ENCODE measurements at places on chromosomes 16 and 17.
A peak's percentile ranks its signal among the peaks of the same experiment; 100 is the strongest.

GRCh38 chr17:75153780-75154194 is 525 bp downstream of the JPT1 start:
- peak; percentile 54 for DNase-seq

DNA sequence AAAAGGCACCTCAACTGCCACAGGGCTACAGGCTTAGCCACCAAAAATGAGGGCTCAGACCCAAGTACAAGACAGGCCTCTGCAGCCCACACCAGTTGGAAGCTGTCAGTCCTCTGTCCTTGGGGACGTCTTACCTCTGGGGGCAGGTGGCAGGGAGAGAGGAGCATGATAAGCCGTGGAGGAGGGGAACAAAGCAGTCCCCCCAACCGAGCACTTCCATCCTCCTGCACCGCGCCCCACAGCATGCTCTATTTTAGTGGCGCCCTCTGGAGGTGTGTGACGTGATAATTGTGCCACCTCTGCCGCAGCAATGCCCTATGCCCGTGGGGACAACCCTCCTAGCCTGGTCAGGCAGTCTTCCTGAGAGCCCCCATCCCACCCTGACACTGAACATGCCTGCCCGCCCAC is 13.6 kb downstream of the G6PC3 start:
- peak; percentile 59 for DNase-seq

- no peak for DNase-seq
Observed at GRCh38 chr17:68662037-68662432, 60.9 kb upstream of the FAM20A start.

GRCh38 chr17:82178499-82179261 is 34.0 kb downstream of the CCDC57 start:
- no peak for DNase-seq

DNA sequence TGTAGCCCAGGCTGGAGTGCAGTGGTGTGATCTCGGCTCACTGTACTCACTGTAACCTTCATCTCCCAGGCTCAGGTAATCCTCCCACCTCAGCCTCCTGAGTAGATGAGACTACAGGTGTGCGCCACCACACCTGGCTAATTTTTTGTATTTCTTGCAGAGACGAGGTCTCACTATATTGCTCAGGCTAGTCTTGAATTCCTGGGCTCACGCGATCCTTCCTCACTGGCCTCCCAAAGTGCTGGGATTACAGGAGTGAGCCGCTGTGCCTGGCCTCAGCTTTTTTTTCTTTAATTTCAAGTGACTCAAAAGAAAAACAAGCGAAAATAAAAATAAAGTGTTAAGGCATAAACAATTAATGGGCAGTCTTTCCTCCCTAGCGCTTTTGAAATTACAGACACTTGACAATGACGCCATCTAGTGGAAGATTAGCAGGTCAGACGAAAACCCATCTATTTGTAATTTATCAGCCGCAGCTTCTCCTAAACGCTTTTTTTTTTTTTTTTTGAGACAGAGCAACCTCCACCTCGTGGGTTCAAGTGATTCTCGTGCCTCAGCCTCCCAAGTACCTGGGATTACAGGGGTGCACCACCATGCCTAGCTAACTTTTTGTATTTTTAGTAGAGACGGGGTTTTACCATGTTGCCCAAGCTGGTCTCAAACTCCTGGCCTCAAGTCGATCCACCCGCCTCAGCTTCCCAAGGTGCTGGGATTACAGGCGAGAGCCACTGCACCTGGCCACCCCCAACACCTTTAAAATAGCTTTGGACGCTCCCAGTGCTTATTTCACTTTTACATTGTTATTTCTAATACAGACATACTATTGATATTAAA is 28.1 kb upstream of the PECAM1 start:
- DNase-seq: peak; percentile 56

- no peak for DNase-seq
Observed at GRCh38 chr16:12225255-12225654, 248.7 kb downstream of the SNX29 start.

- DNase-seq: no peak
Observed at GRCh38 chr16:31184888-31185287, 4.9 kb downstream of the FUS start.

GRCh38 chr16:88442727-88443576 is 10.1 kb upstream of the ZFPM1 start:
- peak; percentile 96 for DNase-seq

GRCh38 chr16:13113741-13114140 is 212.3 kb downstream of the SHISA9 start:
- DNase-seq: no peak

GRCh38 chr17:64459284-64459747 is 10.4 kb downstream of the MILR1 start:
- DNase-seq: no peak

DNA sequence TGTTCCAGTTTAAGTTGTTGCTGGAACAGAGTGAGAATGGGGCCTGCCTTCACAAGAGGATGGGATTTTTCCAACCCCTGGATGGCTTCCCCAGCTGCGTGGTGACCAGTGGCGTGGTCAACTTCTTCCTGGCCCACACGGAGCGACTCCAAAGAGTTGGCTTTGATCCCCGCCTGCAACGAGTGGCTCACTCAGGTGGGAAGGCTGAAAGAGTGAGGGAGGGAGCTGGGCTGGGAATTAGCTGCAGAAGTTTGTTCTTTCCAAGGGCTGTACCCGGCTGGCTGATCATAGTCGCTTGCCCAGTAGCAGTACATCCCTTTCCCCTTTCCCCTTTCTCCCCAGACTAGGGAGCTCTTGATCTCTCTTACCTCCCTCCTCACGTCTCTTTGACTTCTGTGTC is 36.1 kb downstream of the B4GALNT2 start:
- no peak for DNase-seq

DNA sequence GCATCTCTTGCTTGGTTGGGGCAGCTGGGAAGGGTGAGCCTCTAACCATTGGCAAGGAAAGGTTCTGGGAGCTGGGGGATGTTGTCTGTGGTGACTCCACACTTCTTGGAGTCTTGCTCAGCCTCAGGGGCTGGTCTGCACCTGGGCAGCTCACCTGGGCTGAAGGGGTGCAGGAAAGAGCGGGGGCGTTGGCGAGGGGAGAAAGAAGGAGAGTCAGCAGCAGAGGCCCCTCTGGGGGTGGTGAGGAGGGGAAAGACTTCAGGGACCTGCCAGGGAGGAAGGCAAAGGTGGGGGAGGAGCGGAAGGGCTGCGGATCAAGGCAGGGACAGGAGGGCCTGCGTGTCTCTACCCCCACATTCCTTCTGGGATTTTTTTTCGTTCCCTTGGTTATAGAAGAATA is 47.7 kb downstream of the CCDC42 start:
- no peak for DNase-seq
